ENCODE measurements at places on chromosomes 16 and 17.

DNA sequence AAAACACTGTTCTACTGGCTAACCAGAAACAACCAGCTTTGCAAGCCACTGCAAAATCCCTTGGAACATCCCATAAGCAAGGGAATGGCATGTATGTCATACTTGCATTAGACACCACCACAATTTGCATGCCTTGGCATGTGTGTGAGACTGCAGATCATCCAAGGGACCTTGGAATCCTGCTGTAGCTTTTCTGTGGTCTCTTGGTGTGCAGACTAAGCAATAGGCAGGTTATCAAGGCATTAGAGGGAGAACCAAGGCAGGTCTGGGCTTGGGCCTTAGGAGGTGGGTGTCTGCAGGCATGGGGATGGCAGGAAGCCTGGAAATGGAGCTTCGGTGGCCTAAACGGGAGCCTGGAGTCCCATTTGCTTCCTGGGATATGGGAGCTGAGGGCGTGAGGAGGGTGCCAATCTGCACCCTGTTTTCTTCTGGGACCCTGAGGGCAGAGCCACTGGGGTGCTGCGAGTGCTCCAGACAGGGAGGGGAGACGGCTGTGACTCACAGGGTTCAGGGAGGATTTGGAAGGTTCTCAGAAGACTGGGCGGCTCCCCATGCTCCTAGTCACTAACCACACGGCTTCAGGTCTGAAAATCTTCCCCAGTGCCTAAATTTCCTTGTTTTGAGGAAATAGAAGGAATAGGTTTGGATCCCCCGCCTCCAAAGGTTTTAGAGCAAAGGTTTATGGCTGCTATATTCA is 36.6 kb downstream of the FAM20A start:
- DNase-seq, result no peak

DNA sequence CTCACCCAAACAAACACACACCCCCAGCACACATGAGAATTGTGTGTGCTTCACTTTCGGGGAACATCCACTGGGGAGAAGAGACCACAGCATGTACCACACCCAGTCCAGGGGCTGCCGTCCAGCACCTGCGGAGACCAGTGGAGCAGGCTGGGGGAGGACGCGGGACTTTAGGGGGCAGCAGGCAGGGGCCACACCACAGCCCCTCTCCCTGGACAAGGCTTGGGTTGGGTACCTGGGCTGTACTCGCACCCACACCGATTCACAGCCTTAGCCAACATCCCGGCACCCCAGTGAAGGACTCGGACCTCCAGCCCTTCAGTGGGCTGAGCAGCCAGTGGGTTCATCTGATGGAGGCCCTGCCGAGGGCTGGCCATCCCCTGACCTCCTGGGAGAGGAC is 63.3 kb downstream of the RBFOX3 start:
- no peak for DNase-seq

GRCh38 chr16:85738923-85739715 is 11.8 kb downstream of the C16orf74 start:
- DNase-seq, result no peak

DNA sequence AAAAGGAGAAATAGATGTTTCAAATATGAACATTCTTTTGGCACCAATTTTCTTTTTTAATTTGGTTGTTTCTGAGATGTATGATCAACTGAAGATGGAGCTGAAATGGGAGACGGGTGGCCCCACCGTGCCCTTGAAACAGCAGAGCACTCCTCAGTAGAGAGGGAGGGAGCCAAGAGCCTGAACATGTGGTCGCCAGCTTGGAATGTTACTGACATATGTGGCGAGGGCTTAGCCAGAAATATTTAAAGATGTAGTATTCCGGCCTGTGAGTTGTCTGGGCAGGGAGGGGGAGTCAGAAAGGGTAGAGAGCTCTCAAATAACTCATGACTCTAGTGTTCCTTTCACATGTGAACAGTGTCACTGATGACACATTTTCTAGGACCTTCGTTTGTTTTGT is 13.3 kb upstream of the MRC2 start:
- DNase-seq, result no peak

DNA sequence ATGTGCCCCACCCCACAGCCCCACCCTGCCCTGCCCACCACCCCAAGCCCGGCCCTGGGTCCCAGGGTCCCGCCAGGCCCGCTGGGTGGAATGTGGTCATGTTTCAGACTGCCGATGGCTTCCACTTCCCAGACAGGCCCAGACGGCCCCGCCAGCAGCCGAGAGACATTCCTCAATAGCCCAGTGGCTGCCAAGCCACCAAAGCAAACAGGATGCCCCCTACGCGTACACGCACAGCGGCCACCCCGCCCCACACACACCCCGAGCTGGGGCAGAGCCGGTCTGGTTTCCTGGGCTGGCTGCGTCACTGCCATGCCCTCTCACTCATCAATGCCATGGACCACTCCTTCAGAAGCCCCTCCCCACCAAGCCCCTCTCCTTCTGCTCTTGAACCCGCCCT is 1.2 kb upstream of the KRT17 start:
- no peak for DNase-seq

DNA sequence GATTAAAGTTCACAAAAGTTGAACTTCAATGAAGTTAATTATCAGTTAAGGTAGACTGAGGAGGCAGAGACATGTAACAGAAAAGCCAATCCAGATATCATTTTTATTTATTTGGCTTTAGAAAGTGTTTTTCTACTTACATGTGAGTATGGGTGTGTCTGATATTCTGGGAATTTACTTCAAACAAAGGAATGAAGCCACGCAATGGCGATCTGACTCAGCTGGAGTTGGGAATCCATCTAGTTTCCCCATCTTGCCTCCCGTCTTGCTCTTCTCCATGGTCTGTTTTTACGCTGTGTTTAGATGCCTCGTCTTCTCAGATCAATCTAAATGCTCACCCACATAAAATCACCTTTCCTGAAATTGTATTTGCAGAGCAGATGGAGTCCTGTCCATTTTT is 1.7 kb upstream of the KCNJ16 start:
- no peak for DNase-seq

DNA sequence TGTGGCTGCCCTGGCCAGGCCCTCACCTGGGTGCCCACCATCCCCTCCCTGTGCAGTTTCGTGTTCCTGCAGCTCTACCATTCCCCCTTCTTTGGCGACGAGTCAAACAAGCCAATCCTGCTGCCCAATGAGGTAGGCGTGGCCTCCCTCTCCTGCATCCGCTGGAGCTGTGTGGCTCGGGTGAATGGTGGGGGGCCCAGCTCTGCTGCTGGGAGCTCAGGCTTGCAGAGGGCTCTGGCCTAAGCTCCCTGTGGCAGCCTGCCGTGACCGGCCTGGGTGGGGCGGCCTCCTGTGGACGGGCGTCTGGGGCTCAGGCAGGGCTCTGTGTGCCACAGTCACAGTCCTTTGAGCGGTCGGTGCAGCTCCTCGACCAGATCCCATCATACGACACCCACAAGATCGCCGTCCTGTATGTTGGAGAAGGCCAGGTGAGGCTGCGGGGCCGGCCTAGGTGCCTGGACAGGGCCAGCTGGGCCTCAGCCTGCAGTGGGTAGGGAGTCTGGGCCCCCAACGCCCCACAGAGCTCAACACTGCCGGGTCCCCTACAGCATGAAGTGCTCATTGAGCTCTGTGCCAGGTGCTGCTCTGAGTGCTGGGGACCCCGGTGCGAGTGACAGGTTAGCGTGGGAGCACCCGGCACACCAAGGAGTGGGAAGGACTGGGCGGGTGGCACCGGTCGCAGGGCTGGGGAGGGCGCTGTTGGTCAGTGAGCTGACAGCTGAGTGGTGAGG is 37.3 kb downstream of the TSC2 start:
- no peak for DNase-seq

DNA sequence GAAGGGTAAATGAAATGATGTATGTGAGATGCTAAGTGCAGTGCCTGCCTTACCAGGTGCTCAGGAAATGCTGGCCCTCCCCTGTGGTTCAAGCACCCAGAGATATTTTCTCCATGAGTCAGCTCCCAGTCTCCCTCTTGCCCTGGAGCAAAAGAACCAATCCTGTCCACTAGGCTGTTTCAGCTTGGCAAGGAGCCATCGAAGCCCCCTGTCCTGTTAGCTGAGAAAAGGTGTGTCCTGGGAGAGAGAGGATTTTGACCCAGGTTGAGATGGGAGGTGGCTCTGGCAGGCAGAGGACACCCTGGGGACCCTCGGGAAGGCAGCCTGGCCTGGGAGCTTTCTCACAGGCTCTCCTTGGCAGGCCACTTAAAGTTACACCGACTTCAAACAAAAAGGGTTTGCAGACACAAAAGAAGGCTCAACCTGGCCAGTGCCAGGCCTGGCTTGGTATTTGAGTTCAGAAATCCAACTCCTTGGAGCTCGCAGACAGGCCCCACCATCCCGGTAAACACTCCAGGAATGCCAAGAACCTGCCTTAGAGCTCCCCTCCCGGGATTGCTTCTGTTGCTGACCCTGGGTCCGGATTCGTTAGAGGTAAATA is 29.6 kb downstream of the NTN1 start:
- no peak for DNase-seq

DNA sequence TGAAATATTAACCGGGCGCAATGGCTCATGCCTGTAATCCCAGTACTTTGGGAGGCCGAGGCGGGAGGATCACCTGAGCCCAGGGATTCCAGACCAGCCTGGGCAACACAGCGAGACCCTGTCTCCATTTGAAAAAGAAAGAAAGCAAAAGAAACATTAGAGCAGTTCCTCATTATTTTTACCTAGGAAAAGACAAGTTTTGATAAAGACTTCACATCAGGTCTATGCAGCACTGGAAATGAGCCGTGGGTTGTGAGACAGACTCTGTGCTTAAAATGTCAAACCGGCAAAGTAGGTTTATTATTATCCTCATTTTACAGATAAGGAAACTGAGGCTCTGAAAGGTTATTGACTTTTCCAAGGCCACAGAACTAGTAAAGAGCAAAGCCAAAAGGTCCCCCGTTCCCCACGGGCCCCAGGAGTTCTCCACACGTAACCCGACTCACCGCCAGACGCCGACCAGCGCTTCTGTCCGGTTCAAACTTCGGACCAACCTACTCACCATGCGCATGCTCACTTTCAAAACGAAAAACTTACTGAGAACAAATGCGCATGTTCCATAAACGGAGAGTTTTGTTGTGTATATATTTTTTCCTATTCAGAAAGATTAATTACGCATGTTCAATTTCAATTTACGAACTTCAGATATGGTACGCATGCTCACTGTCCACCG is 356 bp downstream of the TUBD1 start:
- DNase-seq, result no peak

GRCh38 chr16:85554889-85555718 is 58.0 kb upstream of the GSE1 start:
- DNase-seq, result peak; percentile 55

GRCh38 chr17:6574687-6575595 is 18.6 kb upstream of the PITPNM3 start:
- DNase-seq, result peak; percentile 15

DNA sequence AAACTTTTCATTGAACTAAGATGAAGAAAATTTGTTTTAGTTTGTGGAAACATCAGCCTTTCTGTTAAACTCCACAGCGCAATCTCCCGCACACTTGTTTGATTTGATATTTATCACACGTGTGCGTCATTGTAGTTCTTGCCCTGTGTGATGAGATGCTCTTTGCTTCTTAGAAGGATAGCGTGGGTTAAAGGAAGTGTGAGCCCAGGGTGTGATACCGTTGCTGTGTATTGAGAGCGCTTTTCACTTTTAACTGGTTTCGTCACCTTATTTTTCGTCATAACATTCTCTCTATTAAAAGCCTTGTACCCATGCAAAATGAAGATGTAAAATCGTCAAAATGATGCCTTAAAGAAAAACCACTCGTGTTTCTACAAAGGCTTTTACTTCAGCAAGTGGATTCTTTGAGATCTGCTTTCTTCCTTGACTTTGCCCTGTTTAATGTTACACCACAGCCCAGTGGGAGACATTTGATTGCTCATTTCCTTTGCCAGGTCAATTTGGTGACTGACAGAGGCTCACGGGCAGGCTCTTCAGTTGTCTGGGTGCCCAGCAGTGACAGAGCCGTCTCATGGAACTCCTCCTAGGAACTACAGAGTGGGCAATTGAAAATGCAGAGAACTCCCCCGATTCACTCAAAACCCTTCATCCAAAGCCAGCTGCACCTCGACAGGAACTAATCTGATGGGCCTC is 61.1 kb downstream of the RPA1 start:
- no peak for DNase-seq

- DNase-seq, result no peak
Measured at GRCh38 chr17:16150251-16150856, 65.0 kb downstream of the NCOR1 start.

DNA sequence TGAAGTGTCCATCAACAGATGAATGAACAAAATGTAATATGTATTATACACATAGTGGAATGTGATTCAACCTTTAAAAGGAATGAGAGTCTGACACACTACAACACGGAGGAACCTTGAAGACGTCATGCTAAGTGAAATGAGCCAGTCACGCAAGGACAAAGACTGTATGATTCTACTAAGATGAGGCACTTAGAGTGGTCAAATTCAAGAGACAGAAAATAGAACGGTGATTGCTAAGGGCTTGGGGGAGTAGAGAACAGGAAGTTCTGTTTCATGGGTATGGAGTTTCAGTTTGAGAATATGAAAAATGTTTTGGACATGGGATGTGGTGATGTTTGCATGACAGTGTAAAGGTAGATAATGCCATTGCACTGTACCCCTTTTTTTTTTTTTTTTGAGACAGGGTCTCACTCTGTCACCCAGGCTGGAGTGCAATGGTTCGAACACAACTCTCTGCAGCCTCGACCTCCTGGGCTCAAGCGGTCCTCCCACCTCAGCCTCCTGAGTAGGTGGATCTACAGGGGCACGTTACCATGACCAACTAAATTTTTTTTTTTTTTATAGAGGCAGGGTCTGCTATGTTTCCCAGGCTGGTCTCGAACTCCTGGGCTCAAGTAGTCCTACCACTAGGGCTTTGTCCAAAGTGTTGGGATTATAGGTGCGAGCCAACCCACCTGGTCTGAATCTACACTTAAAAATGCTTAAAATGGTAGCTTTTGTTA is 2.9 kb upstream of the CCDC102A start:
- no peak for DNase-seq

DNA sequence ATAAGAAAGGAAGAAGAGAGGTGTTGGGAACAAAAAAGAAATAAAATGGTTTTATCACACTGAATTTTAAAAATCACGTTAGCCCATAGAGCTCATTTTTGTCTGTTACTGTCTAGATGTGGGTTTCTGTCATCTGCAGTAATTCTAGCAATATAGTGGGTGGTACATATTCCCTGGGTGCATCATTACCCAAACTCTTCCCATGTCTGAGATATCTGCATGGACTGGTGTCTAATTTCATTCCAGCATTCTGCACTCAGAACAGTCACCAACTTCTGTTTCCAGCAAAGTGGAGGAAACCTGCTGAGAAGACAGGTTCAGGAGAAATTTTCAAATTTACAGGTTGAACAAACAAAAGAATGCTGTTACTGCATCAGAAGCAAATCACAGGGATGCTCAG is 263.8 kb downstream of the CDH11 start:
- no peak for DNase-seq

All from stimulated activated CD4-positive, alpha-beta T cell treated with anti-CD3 and anti-CD28 coated beads, Interleukin-12 subunit alpha, Interleukin-12 subunit beta, amount 100 ng/mL, for 4 hours (primary cell).